ENCODE measurements at places on chromosomes 5 and 9. TPM values are rescaled to one million over a fixed set of nuclear protein-coding genes. Genes with fewer than 3 reads are reported as not detected.

The BARHL1 gene
- total RNA-seq: not detected

The PRRC1 gene
- total RNA-seq: 44.5 TPM

The LCN1 gene
- not detected for total RNA-seq

The ZNF484 gene
- total RNA-seq: 51.5 TPM

The GKAP1 gene
- total RNA-seq: 15.9 TPM

GRCh38 chr5:89396278-89396954 is 513.4 kb upstream of the MEF2C start:
- H3K4me3 ChIP-seq: no peak overlapping the region
- H3K27ac ChIP-seq: no peak overlapping the region
- H3K27me3 ChIP-seq: no peaks in the 10 kb centered on the region
- H3K36me3 ChIP-seq: no peaks in the 10 kb centered on the region

- no peaks in the 10 kb centered on the region for H3K36me3 ChIP-seq
- H3K4me1 ChIP-seq: peaks cover 20% of the 10 kb centered on the region
- H3K4me3 ChIP-seq: no peak overlapping the region
- no peak for DNase-seq
- peak overlapping the region; percentile 31 for H3K27ac ChIP-seq
Measured at GRCh38 chr9:16708656-16709435, 161.6 kb downstream of the BNC2 start.

DNA sequence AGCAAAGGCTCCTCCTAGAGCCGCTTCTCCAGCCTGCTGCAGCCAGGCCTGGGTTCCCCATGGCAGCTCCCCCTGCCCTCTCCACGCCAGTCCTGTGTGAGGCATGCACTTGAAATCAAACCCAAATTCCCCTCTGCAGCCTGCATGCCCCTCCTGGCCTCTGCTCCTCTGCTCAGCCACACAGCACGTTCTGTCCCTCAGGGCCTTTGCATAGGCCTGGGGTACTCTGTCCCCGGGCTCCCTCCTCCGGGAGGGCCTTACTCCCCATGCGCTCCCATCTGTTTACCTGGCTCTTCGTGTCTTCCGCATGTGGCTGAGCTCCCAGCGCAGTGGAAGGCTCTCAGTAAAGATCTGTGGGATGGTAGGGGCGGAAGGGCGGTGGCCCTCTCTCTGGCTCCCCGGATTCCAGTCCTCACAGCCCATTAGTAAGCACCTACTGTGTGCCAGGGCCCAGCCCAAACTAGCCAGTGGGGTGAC is 203.5 kb upstream of the IER5L start:
- H3K4me1 ChIP-seq: peaks cover 37% of the 10 kb centered on the region
- H3K36me3 ChIP-seq: no peaks in the 10 kb centered on the region
- no peaks in the 10 kb centered on the region for H3K27me3 ChIP-seq
- H3K27ac ChIP-seq: no peak overlapping the region

- no peaks in the 10 kb centered on the region for H3K36me3 ChIP-seq
- H3K4me3 ChIP-seq: peak within 1 kb of the TSS; percentile 2
Measured at GRCh38 chr5:141182248-141182647, at the start of gene PCDHB16. Gene PCDHB16, plus strand, starts transcription at chr5:141182387. Its CDS starts 173 bp downstream, at chr5:141182560.

DNA sequence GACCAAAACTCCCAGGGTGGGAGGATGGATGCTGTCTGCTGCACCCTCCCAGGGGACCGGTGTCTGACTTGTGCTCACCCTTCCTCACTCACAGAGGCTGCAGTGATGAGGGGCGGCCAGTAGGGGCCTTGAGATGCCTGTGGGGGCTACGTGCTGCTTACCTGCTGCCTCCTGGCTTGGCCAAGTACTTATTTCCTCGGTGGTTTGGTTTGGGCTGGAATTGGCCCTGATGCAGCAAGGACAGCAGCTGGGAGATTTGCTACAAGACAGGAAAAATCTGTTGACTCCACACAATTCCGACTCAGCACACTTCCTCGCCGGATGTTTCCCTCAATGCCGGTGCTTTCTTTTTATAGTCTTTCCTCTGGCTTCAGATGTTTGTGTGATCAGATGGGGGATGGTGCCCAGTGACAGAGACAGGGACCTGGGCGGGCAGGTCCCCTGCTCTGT is 6.6 kb downstream of the PCDH12 start:
- H3K4me3 ChIP-seq: no peak overlapping the region
- H3K4me1 ChIP-seq: peaks cover 13% of the 10 kb centered on the region
- H3K36me3 ChIP-seq: peaks cover 11% of the 10 kb centered on the region
- DNase-seq: no peak
- H3K27ac ChIP-seq: no peak overlapping the region

- DNase-seq: no peak
- H3K4me3 ChIP-seq: peak overlapping the region; percentile 80
- peaks cover 11% of the 10 kb centered on the region for H3K36me3 ChIP-seq
Measured at GRCh38 chr9:95507464-95508241, 9.1 kb downstream of the PTCH1 start.

GRCh38 chr5:147189109-147189424 is 45.8 kb upstream of the STK32A start:
- no peak overlapping the region for H3K27ac ChIP-seq
- H3K36me3 ChIP-seq: no peaks in the 10 kb centered on the region
- H3K4me1 ChIP-seq: no peaks in the 10 kb centered on the region
- H3K4me3 ChIP-seq: no peak overlapping the region

GRCh38 chr9:69121155-69122081 is 52.7 kb upstream of the TJP2 start:
- DNase-seq: peak; percentile 35
- peak overlapping the region; percentile 59 for H3K27ac ChIP-seq
- H3K36me3 ChIP-seq: no peaks in the 10 kb centered on the region
- H3K4me3 ChIP-seq: peak overlapping the region; percentile 49

DNA sequence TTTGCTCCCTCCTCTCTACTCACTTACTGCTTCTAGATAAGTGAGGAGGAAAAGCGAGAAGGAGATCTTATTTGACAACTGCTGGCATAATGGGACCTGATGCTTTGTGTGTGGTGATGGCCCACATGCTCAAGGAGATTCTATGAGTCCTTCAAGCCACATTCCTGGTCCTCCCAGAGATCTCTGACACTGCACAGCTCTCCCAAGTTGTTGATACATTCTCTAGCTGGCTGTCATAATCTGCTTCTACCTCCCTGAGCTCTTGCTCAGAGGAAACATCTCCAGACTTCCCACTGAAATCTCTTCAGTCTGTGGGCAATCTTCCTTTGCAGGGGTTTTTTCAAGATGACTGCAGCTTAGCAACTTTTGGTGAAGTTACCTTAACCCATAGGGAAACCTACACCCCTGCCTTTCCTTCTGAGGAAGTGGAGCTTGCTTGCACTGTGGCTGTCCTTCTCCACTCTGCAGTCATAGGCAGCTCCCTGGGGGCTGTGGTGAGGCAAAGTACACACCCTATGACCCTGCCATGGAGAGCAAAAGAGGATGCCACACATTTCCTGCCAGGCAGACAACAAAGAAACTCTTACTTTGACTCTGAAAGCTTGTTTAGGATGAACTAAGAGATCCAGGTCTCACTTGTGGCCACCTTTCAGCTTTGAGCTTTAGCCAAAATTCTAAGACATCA is 163.8 kb downstream of the TMEM38B start:
- no peak overlapping the region for H3K4me3 ChIP-seq
- no peak overlapping the region for H3K27ac ChIP-seq
- H3K36me3 ChIP-seq: no peaks in the 10 kb centered on the region
- H3K4me1 ChIP-seq: no peaks in the 10 kb centered on the region

DNA sequence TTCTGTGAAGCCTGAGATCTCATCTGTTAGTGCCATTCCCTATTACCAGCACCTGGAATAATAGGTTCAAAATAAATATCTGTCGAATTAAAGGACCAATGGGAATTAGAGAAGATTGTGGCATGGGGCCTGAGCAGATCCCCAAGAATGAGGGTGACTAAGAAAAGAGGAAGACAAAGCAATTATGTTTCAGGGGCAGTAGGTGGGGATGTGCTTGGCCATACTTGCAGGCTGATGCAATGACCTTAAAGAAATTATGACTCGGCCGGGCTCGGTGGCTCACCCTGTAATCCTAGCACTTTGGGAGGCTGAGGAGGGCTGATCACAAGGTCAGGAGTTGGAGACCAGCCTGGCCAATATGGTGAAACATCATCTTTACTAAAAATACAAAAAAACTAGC is 562.8 kb downstream of the PTPRD start:
- no peaks in the 10 kb centered on the region for H3K36me3 ChIP-seq
- H3K27ac ChIP-seq: no peak overlapping the region
- H3K4me1 ChIP-seq: no peaks in the 10 kb centered on the region
- H3K27me3 ChIP-seq: no peaks in the 10 kb centered on the region
- H3K4me3 ChIP-seq: no peak overlapping the region
- DNase-seq: no peak

DNA sequence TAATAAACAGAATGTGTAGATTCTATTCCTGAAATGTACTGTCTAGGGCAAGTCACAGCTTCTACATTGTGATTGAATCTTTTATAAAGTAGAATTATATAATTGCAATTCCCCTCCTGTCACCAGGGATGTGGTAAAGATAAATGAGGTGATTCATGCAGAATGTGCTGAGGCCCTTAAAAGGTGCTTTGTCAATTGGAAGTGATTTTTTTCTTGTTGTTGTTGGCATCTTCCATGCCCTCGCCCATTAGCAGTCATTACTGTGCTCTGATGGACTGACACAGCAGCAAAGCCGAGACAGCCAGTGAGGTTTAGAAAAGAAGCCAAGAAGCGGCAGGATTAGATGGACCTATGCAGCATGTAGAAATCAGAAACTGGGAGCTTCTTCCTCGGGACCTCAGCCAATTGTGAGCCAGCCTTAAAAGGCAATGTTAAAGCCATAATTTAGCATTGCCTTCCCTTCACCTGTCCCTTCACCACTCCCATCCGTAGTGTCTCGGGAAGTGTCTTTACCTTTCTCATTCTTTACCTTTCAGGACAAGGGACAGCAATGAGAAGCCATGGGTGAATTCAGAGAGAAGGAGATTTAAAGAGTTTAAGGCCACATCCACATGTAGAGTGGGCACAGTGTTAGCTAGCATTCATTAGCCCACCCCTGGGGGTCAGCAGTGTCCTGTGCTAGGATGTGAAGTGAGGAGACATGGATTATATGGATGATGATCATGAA is 257.8 kb downstream of the PLK2 start:
- no peak for DNase-seq
- H3K4me3 ChIP-seq: no peak overlapping the region
- no peaks in the 10 kb centered on the region for H3K36me3 ChIP-seq
- no peak overlapping the region for H3K27ac ChIP-seq

DNA sequence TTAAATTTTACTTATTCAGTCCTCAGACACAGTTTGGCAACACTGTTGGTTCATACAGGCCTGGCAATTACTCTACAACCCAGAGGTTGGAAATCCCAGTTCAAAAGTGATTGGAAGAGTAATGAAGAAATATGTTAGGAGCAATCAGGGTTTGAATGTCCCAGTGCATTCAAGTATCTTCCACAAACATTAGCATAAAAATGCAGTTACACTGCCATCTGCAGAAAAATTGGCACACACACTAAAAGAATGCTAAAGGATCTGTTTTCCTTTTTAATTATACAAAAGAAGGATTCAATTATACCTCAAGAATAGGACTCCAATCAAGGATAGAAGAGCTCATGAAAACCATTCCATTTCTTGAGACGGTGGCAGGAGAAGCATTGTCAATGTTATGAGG is 130.2 kb downstream of the DNAH5 start:
- no peak for DNase-seq
- no peak overlapping the region for H3K27ac ChIP-seq
- H3K4me3 ChIP-seq: no peak overlapping the region
- H3K27me3 ChIP-seq: no peaks in the 10 kb centered on the region

GRCh38 chr5:143142596-143143435 is 260.7 kb downstream of the NR3C1 start:
- peak; percentile 32 for DNase-seq
- no peaks in the 10 kb centered on the region for H3K27me3 ChIP-seq
- H3K4me1 ChIP-seq: peaks cover 3% of the 10 kb centered on the region
- no peaks in the 10 kb centered on the region for H3K36me3 ChIP-seq
- H3K4me3 ChIP-seq: no peak overlapping the region

DNA sequence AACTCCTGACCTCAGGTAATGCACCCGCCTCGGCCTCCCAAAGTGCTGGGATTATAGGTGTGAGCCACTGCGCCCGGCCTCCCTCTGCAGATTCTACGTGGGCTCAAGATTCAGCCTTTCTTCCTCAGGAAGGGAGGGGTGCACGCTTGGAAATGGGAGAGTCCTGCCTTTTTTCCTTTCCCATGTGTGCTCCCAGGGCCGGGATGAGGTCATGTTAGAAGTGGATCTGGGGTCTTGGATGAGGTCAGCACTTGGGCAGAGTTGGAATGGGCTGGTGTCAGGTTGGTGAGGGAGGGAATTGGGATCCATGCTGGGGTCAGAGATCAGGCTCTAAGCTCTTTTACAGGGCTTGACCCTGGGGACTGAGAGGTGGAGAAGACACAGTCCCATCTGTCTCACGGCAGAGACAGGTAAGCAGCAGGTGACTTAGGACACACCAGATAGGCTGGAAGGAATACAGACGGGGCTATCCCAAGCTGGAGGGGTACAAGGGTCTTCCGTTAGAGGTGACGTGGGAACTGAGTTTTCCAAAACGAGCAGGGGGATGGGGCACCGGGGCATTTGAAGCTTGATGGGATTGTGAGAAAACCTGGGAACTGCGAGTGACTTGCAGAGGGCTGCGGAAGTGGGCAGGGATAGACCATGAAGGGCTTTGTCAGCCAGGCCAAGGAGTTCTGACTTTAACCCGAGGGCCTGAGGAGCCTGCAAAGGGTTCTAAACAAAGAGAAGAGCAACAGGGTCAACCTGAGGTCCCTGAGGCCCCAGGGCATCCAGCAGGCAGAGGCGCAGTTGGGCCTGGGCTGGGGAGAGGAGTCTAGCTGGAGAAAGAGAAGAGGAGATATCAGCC is 1.8 kb upstream of the AQP7 start:
- H3K4me1 ChIP-seq: peaks cover 2% of the 10 kb centered on the region
- no peaks in the 10 kb centered on the region for H3K27me3 ChIP-seq
- H3K27ac ChIP-seq: no peak overlapping the region

DNA sequence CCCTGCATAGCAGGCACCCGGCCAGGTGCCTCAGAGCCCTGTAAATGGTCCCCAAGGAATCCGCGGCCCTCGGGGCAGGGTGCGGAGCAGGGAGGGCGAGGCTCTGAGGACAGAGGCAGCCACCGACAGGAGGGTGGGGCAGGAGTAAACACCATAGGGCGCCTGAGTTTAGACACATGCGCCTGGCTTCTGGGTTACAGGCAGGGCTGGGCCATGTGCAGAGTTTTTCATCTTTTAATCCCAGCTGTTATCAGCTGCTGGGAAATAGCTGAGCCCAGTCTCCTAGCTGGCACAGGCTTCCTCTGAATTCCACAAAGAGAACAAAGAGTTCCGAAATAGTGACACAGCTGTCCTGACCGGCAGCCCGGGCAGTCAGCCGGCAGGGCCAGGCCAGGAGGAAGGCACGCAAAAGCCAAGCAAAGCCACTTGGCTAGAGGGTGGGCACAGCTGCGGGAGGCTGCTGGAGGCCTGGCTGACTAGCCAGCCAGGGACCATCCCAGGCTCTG is 98.9 kb upstream of the PHYKPL start:
- no peaks in the 10 kb centered on the region for H3K36me3 ChIP-seq
- peak; percentile 70 for DNase-seq
- peak overlapping the region; percentile 22 for H3K27ac ChIP-seq

DNA sequence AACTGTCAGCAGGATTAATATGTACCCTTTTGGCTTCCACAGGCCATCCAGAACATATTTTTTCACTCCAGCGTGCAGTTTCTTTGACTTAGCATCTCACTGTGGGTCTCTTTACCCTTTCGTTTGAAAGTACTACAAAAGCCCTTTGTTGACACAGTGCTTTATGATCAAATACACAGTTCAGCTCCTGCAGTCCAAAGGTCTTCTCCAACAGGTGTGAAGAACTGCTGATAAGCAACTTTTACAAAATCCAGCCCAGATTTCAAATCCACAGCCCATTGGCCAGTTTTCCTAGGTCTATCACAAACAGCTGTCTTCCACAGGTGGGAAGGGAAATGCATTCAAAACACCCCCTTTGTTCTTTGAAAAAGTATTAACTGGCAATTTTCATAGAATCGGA is 54.8 kb downstream of the MYO10 start:
- no peaks in the 10 kb centered on the region for H3K36me3 ChIP-seq
- no peaks in the 10 kb centered on the region for H3K27me3 ChIP-seq
- no peaks in the 10 kb centered on the region for H3K4me1 ChIP-seq
- H3K4me3 ChIP-seq: no peak overlapping the region
- H3K27ac ChIP-seq: no peak overlapping the region
- DNase-seq: no peak

All from spinal cord (tissue), 10 donors.